SIG-M5 (cell line): ENCODE measurements at places on chromosomes 4 and X.
A peak's percentile ranks its signal among the peaks of the same experiment; 100 is the strongest.

DNA sequence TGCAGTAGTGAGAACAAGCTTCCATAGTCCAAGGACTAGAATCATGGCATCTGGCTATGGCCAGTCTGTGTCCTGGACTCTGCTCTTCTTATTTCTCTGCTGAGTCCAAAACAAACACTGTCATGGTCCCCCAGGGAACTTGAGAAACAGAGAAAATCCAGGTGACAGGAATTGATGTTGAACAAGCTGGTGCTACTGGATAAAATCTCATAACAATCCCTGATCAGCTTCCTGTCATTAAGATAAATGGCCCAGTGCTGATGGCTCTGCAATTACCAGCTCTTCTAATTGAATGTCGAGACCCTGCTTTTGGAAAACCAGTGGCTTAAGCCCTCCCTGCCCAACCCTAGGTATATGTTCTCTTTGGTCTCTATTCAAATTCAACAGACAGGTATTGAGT is 58.8 kb upstream of the ARHGAP36 start:
- DNase-seq: no peak

GRCh38 chrX:25860322-25860721 is 277.8 kb upstream of the MAGEB18 start:
- no peak for DNase-seq

GRCh38 chrX:31397119-31397518 is 325.3 kb upstream of the FTHL17 start:
- DNase-seq: no peak

GRCh38 chr4:123583043-123583442 is 186.4 kb downstream of the SPRY1 start:
- DNase-seq: no peak

GRCh38 chr4:76061982-76062381 is 12.5 kb upstream of the ART3 start:
- peak; percentile 16 for DNase-seq

DNA sequence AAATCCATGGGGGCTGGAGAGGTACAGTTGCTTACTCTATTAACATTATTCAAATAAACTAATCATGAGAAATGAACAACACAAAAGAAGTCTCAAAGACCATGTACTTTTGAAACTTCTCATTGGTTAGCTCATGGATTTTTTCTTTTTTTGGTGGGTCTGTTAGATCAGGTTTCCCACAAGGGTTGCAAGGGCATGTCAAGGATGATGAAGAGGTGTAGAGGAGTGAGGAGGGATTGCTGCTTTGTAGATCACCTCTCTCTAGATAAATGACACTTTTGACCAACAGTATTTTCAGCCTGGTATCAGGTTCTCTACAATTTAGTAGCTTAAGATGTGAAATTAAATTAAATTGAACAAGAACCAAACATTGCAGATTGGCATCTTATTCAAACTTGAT is 417.9 kb upstream of the AGA start:
- DNase-seq: no peak

DNA sequence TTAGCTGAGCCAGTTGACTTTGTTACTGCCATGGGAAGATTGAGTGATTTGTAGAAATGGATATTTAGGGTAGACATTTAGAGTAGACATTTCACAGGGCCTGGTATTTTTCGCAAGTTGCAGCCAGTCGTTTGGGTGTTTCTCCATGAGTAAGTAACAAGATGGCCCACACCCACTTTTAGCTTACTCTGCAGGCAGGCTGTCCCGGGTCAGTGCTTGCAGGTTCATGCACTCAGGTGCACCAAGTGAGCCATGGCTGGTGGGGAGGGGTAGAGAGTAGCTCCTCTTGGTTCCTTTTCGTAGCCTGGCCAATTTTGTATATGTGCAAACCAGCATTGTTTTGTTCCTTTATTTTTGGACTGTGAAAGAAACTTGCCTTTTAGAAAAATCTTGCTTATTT is 145.6 kb downstream of the POLA1 start:
- no peak for DNase-seq

- DNase-seq: no peak
Measured at GRCh38 chr4:122218762-122219161, 66.6 kb downstream of the BLTP1 start.

- DNase-seq: no peak
Measured at GRCh38 chr4:122764821-122765215, 32.3 kb downstream of the BBS12 start.

- DNase-seq: no peak
Measured at GRCh38 chr4:26663888-26664287, 80.0 kb downstream of the TBC1D19 start.

GRCh38 chr4:72858328-72858727 is 211.2 kb downstream of the COX18 start:
- DNase-seq: no peak

GRCh38 chrX:103823591-103823990 is 8.5 kb downstream of the RAB9B start:
- DNase-seq: no peak

DNA sequence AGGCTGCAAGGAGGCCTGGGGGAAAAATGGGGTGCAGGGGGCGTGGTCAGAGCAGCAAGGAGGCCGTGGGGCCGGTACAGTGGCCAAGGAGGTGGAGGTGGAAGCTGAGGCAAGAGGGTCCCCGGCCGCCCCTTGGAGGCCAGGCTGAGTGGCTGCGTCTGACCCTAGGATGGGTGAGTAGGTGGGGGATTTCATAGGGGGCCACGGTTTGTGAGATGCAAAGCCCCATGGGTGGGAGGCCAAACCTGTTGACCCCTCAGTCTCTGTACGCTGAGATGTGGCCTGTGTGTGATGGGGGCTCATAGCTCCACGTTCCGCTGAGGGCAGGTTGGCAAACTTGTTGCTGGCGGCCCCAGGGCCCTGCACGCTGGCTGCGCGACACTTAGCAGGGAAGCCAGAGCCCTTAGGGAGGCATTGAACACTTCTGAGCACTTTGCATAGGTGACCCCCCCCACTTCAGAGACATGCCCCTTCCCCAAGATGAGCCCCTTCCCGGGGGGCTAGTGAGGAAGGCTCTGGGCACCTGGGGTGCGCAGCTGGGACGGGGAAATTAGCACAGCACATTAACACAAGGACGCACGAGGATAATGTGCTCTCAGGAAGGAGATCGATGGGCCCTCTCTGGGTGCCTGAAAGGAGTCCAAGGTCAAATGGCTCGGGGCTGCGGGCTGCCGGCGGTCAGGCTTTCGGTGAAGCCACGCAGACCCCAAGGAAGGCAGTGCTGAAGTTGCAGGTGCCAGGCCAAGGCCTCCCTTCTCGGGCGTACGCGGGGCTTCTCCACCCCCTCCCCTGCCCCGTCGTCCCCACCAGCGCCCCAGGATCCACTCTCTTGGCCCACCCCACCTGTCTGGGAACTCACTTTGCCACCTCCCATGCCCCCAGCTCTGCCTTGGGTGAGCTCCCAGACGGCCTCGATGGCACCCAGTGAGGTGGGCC is 107.4 kb downstream of the HMX1 start:
- no peak for DNase-seq

GRCh38 chrX:20063716-20064351 is 52.9 kb downstream of the MAP7D2 start:
- no peak for DNase-seq

DNA sequence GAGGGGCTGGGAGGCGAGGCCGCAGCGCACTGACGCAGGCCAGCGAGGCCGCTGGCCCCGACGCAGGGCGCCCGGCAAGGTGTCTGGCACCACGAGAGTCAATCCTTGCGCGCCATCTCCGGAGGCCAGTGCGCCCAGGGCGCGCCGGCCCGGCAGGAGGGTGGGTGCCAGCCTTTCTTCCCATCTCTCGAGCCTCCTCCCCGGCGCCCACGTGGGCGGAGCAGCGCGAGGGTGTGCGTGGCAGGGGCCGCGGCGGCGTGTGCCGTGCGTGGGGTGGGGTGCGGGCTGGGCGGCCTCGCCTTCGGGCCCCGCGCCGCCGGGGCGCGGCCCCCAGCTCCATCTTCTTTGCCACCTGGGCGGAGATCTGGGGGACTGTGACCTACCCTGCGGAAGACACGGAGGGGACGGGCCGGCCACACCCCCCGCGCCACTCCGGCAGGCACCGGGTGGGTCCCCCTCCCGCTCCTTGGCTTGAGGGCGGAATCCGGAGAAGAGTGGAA is 877 bp downstream of the JAKMIP1 start:
- DNase-seq: no peak

DNA sequence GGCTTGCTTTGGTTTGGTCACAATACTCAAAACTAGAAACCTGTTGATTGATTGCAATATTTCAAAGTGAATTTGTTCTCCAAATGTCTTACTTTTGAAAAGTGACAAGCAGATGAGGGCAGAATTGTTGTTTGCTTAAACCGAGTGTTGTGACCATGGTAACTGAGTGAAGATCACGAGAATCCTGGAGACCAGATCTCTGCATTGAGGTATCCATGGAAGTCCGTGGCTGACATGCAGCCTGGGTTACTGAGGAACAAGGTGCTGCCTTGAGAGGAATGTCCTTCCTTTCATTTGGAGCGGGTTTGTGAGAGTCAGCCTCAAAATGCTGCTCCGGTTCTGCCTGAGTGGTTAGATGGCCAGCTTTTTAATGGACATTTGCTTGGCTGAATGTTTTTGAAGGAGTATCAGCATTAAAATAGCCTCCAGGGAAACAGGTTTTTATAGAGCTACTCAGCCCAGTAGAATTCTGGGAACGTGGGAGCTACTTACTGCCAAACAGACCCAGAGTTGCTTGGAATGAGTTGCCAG is 31.3 kb downstream of the NYX start:
- no peak for DNase-seq

DNA sequence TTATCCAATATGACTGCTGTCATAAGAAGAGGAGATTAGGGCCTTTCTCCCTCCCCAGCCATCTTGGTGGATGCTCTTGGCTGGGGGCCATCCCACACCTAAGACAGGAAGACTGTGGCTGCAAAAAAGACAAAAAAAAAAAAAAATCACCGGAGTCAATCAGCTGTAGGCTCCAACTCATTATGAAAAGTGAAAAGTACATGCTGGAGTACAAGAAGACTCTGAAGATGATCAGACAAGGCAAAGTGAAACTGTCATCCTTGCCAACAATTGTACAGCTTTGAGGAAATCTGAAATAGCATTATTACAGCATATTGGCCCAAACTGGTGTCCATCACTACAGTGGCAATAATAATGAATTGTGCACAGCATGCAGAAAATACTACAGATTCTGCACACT is 5.2 kb downstream of the EGFL6 start:
- no peak for DNase-seq

DNA sequence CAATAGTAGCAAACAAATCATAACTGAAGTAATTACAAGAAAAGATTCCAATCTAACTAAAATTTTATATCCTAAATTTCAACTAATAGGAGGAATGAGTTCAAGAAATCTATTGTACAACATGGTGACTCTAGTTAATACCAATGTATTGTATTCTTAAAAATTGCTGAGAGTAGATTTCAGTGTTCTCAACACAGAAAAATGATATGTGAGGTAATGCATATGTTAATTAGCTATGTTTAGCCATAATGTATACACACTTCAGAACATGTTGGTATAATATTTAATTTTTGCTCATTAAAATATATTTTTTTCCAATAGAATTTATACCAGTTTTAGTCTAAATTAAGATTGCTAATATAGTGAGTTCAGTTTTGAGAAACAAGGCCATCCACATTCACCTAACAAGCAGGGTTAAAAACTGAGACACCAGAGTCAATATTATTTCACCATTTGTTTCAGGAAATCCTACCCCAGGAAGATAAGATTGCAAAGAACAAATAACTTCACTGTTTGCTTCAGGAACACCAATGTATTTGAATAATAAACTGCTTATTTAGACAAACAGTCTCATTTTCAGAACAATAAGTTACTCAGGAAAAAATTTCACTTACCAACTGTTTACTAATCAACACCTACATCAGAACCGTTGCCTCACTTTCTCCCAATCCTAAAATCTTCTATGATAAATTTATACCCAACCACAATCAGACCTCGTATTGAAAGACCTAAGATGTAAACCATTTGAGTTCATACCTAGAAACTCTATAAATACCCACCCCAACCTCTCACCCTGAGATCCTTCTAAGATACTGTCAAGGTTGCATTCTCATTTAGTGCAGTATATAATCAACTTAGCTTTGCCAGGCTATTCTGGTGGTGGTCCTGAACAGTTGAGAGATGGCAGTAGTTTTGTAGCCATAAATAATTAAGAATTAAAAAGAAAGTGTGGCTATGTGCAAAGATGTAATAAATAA is 132.8 kb downstream of the MAB21L2 start:
- DNase-seq: no peak

DNA sequence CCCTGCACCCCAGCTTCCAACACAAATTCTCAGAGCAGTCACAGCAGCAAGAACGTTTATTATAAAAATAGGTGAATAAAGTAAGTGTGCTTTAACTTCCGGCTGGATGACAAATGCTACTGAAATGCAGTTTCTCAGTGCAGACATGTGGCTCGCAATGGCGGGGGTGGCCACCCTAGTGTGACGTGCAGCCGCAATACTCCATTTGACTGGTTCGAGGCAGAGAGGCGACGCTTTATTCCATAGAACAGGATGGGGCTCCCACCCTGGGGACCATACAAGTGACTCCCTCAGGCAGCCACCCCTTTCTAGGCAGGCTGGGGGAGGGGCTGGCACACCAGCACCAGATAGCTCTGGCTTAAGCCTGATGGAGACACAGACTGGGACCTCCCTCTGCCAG is 14.5 kb downstream of the TNIP2 start:
- DNase-seq: no peak

DNA sequence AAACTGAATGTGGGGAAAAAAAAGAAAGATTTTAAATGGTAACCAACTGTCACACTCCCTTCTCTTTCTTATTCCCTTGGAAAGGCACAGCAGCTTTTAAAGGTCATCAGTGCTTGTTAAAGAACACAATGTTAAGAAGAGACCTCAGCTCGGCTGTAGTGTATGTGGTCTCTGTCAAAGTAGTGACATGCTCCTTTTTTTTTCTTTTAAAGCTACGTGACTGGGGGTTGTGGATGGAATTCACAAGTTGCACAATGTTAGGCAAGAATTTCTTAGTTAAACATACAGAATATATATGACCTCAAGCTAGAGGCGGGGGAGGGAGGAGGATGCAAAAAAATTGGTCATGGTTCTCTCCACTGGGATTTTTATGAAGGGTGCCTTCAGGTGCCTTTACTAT is 45.6 kb downstream of the OCRL start:
- DNase-seq: no peak

- no peak for DNase-seq
Measured at GRCh38 chrX:37844622-37845021, 2.7 kb downstream of the DYNLT3 start.

DNA sequence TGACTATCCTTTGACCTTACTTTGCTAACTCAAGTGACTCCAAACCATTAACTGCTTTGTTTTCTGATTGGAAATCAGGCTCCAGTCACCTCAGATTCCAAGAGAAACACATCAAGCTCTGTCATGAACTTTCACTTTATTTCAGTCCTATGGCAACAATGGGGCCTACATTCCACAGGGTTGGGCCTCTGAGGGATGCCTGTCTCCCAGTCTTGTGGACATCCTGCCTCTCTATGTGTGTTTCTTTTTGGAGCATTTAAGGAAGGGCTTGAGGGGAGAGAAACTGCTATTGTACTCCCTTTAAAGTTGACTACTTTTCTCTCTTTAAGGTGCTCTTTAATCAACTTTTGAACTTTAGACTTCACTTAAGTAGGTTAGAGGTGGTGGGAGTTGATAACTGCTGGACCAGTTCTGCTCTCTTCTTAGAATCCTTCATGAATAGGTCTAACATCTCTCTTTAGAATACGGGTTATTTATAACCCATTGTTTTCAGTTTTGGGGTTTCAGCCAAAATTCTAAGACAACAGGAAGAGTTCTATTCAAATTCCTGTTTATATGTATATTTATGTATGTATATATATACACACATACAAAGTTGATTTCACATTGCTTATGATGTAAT is 274.3 kb upstream of the NR3C2 start:
- DNase-seq: no peak

- DNase-seq: no peak
Measured at GRCh38 chr4:55757356-55757952, 62.1 kb upstream of the EXOC1L start.

GRCh38 chr4:169131556-169132208 is 121.6 kb upstream of the CBR4 start:
- DNase-seq: no peak
